ENCODE measurements at places on chromosomes 7 and 10.

DNA sequence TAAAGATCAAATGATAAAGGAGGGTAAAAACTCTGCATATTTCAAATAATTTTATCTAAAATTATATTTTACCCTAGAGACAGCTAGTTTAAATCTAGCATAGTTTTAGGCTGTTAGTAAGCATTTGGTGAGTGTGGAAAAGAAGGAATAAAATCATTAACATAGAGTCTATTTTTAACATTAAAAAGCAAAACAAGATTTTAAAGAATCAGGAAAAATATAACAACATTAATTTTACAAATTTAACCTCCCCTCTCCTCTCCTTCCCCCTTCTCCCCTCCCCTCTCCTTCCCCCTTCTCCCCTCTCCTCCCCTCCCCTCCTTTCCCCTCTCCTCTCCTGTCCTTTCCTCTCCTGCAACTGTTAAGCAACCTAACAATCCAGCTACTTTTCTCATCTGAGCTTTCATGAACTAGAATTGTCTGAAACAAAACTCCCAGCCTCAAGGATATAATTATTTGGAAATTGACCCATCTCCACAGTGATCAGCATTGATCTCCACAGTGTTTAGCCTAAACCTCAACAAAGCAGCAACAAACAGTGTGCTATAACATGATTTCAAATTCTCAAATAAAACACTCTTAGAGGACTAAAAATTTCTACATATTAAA lies 293.2 kb downstream of the PPP1R3A start:
- no peak for DNase-seq

- DNase-seq: no peak
These were observed 397.5 kb upstream of the GALNT17 start for GRCh38 chr7:70734411-70734810.

GRCh38 chr7:29005829-29006228 lies 47.7 kb upstream of the TRIL start:
- DNase-seq: no peak

GRCh38 chr10:58178811-58179210 lies 88.9 kb downstream of the IPMK start:
- DNase-seq: no peak

GRCh38 chr7:106128836-106129235 lies 16.7 kb upstream of the SYPL1 start:
- no peak for DNase-seq

DNA sequence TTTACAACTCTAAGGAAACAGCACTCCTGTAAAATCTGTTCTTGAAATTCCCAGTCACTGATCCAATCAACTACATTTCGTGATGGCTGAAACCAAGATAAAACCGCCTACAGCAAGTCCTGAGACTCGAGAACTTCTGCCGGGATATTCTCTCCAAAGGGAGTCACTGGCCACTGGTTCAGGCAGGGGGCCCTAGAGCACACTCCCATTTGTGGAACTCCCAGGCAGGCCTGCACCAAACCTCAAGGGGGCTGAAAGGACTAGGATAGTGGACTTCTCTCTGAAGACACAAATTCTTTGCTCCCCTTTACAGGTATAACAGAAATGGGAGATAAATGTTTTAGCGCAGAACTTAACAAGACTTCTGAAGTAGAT lies 16.3 kb downstream of the CYTH3 start:
- no peak for DNase-seq
